ENCODE measurements at places on chromosomes 4 and X.

DNA sequence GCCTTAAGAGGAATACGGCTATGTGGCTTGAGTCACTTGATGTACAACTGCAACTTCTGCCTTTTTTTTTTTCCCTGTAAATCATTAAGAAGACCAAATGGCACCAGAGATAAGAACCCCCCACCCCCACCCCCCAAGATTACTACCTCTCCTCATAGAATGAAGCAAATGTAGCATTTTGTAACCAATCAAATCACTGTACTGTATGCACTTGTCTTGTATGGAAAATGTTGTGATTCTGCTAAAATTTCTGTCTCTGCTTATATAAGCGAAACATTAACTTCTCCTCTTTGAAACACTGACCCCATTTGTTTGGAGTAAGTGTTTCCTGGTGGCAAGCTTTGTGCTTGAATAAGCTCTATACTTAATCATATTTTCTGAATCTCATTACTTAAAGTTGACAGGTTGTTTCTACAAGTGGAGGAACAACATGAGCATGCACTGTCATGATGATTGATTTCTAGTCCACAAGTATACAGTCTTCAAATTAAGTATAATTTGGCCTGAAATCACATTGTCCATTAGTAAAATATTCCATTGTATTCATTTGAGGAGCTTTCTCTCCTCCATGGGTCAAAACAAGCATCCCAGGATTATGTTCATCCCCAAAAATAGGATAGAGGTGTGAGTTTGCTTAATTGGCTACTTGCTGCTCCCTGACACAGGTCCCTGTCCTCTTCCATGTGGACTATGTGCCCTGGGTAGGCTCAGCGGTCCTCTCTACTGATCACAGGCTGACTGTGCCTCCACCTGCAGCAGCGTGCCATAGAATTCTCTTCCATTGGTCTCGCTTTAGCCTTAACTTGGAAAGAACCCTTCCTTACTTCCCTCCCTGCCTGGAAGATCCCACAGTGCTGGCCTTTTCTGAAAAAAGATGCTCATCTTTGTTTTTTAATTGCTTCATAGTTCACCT, 104.0 kb upstream of the BMP2K start:
- DNase-seq, result no peak

- no peak for DNase-seq
Observed at GRCh38 chrX:151713849-151714248, 2.0 kb upstream of the FATE1 start.

- DNase-seq, result no peak
Observed at GRCh38 chr4:107689912-107690587, 30.0 kb downstream of the PAPSS1 start.

DNA sequence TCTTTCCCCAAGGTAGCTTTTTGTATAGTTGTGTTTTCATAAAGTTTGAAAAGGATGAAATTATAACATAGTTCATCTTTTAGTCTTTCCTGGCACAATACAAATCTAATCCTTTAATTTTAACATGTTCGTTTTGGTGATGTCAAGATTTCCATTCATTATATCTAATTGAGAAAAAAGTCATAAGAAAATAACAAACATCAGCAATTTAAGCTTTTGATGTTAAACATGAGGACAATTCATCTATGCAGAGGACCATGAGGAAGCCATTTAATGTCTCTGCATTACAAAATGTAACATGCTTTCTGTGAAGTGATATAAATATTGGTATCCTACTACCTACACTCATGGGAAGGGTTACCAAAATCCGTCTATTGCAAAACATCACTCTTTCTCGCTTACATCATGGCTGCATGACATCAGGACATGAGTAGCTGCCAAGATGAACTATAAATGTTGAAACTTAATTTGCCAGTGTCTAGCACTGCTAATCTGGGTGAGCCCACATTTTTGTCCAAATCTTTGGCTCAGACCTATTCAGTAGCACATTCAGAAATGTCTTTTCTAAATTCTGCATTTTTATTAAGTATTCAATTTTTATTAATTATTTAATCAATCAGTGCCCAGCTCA, 9.5 kb downstream of the EPGN start:
- no peak for DNase-seq

- DNase-seq, result no peak
Observed at GRCh38 chrX:68878977-68879645, 50.3 kb downstream of the EFNB1 start.

GRCh38 chr4:80276931-80277330, 10.5 kb downstream of the FGF5 start:
- DNase-seq, result no peak

- no peak for DNase-seq
Observed at GRCh38 chr4:4637710-4638109, 95.9 kb upstream of the STX18 start.

GRCh38 chr4:78510108-78510507, 41.5 kb upstream of the ANXA3 start:
- no peak for DNase-seq

DNA sequence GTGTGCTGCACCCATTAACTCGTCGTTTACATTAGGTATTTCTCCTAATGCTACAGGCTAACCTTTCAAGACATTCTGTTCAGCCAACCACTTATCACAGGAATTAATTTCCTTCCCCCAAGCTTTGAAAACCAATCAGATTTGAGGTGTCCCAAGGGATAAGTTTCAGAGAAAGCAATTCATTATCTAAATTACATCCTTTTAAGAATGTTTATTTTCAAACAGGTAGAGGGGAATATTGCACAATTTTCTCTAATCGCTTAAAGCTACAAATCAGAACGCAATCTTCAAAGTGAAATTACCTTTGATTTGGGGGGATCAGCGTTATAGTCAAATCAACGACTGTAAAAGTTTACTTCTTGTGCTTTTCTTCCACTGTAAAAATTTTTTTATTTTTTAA, 1.6 kb downstream of the CLOCK start:
- no peak for DNase-seq

- no peak for DNase-seq
Observed at GRCh38 chr4:138052806-138053632, 189.1 kb downstream of the SLC7A11 start.

- DNase-seq, result no peak
Observed at GRCh38 chr4:112185740-112186670, 40.8 kb downstream of the FAM241A start.

- no peak for DNase-seq
Observed at GRCh38 chr4:78622253-78622979, 70.8 kb downstream of the ANXA3 start.

DNA sequence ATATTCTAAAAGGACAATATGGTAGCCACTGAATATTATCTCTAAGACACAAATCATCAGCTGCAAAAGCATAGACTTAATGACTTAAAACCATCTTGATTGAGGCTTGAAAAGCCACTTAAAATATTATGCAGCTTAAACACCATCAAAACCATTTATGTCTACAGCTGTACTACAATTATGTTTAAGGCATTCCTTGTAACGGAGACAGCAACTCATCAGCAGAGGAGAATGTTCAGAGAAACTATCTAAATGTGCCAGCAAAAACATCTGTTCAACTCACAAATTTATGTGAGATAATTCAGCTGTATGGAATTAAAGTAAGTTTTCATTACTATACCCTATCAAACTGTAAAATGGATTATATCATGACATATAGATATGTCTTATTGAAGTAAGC, 147.9 kb upstream of the CTSO start:
- DNase-seq, result no peak

DNA sequence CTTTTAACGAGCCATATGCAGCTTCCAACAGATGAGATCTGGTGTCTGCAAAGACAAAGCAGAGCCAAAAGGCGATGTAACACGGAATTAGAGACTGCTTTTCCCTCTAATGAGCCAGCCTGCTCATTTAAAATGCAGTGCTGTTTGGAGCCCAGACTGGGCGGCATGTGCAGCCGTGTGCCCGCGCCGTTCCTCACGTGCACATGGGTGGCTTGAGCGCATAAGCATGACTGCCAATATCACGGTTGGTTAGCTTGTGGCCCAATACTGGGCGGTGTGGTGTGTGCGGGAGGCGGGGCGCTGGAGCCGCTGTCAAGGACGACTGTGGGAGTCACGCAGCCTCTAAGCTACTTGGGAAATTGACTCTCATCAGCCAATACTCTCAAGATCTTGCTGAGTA, 87.0 kb upstream of the SCOC start:
- no peak for DNase-seq

GRCh38 chrX:287670-288069, 6.5 kb downstream of the PLCXD1 start:
- no peak for DNase-seq

- no peak for DNase-seq
Observed at GRCh38 chr4:87511500-87511899, 17.7 kb downstream of the SPARCL1 start.

DNA sequence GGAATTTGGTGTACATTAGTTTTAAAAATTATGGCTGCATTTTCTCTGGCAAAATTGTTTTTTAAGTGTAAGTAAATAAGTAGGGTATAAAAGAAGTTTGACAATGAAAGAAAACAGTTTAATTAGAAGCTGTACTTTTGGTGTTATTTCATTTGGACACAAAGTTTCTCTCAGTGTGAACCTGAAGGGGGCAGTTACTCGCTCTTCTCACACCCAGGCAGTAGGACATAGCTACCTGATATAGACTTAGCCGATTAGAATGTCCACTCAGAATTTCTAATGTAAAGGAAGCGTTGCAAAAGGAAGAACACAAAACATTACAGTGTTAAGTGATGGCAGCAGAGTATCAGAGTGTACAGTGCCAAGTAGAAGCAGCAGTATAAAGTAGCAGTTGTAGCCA, 311.9 kb upstream of the TECRL start:
- no peak for DNase-seq

- no peak for DNase-seq
Observed at GRCh38 chr4:174521800-174522182, 497 bp downstream of the HPGD start.

DNA sequence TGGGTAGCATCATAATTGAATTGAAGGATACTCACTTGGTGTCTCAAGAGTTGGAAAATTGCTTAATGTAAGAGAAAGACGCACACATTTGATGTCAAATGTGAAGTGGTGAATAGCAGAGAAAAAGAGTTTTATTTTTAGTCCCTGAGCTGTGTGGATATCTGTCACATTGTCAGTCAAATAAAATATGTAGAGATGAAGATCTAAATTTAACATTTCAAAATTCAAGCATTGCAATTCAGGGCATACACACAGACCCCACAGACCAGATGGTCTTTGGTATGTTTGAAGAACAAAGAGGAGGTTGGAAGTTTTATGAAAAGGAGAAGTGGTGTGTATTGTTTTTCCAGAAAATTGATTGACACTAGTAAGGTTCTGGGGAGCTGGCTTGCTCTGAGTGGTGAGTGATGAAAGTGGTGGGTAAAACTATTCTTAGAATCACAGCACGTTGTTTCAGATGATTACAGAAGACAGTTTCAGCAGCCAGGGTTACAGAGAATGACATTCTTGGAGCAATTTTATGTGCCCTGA, 44.9 kb upstream of the BBS12 start:
- DNase-seq, result no peak

DNA sequence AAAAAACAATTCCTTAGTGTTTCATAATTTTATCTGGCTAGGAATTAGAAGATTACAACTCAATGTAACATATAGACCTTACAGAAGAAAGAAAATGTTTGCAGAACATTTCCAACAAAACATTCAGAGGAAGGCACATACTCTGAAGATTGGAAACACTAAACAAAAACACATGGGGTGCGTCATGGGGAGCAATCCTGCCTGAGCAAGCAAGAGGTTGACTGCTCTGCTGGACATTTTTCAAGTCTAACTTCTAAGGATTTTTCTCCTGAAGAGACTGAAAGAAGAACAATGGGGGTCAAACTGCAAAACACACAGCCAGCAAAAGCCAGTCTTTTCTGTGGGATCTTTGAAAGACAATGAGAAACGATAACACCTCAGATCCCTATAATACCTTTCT, 182.8 kb downstream of the GUCY2F start:
- DNase-seq, result no peak

- DNase-seq, result peak; percentile 19
Observed at GRCh38 chr4:47913861-47914219, 543 bp downstream of the NFXL1 start.

DNA sequence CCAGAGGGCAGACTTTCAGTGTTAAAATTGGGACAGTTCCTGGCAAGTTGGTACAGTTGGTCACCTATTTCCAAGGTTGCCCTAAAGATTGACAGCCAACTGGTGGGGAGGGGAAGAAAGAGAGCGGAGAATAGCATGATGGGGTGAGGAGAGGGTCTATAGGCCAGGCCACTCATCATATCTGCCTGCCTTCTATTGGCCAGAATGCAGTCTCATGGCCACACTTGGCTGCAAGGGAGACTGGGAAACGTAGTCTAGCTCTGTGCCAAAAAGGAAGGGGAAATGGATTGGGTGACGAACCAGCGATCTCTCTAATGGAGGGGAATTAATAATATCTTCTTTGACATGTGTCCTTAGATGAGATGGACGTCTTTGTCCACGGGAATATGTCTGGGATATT, 197.4 kb upstream of the ATP6AP2 start:
- DNase-seq, result no peak

DNA sequence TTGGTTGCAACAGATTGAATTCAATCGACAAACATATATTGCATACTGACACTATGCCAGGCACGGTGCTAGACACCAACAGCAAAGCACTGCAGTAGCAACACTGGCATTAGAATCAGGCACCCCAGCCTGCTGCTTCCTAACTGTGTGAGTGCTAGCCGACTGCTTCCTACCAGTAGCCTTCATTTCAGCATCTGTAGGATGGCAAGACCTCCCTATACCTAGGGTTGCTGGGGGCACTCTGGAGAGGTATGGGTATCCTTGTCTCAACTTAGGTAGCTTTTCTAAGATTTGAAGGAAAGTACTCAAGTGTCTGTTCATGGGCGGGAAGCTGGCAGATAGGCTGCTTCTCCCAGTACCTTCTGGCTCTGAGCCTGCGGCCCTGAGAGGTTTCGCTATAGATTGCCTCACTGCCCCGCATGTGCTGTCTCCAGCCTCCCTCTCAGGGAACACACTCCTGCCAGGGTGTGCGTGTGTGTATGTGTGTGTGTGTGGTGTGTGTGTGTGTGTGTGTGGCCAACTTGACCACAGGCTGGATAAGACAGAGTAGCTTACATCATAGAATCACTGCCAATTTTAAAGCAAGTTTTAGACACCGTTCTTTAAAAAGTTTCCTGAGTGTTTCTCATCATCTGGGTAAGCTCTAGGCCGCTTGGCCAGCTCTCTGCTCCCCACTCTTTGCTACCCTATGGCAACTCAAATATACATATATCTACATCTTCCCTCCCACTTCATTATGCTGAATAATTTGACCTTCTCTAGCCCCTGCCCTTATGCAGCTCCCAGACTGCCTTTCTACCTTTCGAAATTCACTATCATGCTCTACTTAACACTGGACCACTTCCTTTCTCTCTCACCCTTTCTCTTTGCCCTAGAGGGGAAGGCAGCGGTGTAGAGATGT, 97.0 kb upstream of the PJA1 start:
- DNase-seq, result no peak
